Femur (tissue), 1 donor: ENCODE measurements at places on chromosomes 12 and 14.

DNA sequence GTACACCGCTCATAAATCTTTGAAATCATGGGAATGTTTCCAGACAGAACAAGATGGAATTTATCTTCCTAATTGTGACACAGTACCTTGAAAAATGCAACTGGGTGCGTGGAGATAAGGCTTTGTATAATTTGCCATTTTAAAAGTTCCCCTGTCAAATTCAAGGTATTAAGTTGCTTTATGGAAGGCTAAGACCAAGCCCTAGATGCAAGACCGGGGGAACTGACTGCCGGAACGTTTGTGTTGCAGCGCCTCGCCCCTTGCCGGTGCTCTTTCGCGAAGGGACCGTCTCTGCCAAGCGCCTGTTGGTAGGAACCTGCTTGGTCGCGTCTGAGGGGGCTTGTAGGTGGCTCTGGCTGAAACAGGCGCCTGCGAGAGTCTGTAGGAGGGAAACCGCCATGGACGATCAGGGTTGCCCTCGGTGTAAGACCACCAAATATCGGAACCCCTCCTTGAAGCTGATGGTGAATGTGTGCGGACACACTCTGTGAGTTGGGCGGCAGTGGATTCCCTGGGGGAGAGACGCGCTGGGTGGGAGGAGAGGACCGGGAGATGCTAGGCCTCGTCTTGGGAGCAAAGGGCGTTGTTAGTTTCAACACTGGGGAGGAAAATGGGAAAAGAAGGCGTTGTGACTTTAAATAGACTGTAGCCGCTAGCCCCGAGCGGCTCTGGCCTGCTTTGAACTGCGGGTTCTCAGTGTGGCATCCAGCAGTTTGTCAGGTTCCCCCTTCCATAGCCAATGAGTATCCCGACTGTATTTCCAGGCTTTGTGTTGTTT is at the start of gene MNAT1:
Gene MNAT1, plus strand, starts transcription at position 297 of the 778 bp plus-strand sequence. Its CDS starts 102 bp downstream, at position 399.
- peak; percentile 89 for DNase-seq

- no peak for DNase-seq
Measured at GRCh38 chr14:64035143-64035542, 182.3 kb downstream of the SYNE2 start.

DNA sequence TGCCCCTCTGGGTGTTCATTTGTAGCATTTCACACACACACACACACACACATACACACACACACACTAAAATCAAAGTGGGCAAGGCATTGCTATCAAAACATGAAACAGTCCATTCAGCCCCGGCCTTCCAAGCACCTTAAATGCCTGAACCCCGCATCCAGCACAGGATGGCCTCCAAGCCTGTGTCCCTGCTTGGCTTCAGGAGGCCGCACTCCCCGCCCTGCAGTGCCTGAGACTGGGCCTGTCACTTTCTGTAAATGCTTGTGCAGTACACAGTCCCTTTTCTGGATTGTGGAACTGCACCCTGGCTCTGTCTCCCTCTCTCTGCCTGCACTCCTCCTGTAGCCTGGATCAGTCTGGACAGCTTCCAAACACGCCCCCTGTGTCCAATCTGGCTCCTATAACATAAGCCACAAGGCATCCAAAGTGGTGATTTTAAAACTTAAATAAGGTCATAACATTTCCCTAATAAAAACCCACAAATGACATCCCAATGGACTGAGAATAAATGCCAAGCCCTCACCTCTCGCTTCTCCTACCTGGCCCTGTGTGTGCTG is 972.2 kb upstream of the TMEM132C start:
- DNase-seq, result no peak

DNA sequence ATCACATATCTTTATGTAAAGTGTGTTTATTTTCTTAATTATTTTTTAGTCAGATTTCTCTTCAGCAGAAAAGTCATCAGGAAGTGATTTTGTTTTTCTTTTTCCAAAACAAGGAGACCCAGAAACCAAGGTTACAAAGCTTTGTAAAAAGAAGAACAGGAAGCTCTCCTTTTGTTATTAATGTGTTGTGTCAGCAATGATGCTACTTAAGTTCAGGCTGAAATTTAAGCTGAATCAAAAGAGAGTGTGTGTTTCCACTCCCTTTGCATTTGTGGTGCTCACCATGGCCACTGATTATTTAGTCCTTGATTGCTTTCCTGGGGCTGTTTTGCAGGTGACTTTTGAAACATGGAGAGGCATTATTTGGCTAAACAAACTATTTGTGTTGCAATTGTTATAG is 155.3 kb upstream of the ATP2B1 start:
- no peak for DNase-seq

- no peak for DNase-seq
Measured at GRCh38 chr14:56313789-56314188, 195.6 kb downstream of the PELI2 start.

DNA sequence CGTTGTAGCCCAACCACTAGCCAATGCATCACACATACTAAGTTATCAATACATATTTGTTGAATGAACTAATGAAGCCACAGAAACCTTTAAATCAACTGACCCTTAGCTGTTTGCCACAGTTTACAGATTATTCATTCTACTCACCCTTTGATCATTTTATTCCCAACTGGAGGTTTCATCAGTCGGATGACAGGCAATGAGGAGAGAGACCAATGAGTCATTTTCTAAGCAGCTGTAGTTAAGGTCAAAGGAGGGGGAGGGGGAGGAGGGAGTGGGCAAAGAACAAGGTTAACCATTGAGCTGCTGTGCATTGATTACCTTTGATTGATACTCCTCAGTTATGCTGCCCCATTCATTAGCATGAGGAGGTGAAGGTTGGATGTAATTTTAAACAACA is 469.5 kb downstream of the VRK1 start:
- DNase-seq, result no peak

- no peak for DNase-seq
Measured at GRCh38 chr14:102771144-102771543, 6.1 kb upstream of the TRAF3 start.

- DNase-seq, result no peak
Measured at GRCh38 chr12:126960709-126961108, 1306.3 kb upstream of the TMEM132C start.

DNA sequence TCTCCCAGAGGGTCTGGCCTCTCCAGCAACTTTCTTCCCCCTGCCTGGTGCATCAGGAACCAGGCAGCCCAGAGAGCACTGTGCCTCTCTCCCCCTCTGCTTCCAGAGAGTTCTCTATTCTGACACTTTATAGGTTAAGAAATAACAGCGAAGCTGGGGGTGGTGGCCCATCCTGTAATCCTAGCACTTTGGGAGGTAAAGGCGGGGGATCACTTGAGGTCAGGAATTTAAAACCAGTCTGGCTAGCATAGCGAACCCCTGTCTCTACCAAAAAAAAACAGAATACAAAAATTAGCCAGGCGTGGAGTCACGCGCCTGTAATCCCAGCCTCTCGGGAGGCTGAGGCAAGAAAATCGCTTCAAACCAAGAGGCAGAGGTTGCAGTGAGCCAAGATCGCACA is 58.3 kb downstream of the ESRRB start:
- DNase-seq, result no peak

DNA sequence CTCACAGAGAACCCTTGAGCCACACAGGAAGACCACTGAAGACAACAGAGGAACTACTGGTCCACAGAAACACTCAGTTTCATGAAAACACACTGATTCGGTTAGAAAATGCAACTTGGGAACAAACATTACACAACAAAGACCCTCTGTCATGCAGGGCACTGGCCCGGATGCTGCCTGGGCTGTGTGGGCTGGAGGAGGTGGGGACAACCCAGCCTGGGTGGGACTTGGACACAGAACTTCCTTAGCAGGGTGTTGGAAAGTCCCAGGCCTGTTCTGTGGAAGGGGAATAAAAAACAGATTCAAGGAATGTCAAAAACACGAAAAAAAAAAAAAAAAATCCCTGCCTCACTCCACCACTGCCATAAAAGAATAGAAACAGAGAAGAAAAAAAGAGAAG is 181.0 kb downstream of the MON2 start:
- no peak for DNase-seq

DNA sequence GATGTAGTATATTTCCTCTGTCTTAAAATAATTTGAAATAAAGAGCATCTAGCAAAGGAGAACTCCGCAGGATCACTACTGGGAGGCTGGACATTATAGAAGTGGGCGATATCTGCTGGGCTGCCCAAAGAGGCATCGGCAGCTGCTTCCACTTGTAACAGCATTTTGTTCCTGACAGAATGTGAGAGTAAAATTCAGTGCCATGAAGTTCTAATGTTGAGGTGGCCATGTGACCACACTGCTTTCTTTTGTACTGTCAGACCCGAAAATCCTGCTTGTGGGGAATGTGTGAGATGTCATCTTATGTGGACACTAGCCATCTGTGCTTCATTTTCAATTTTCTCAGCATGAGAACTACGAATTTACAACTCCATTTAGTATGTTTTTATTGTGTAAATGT is 151.9 kb downstream of the ACSS3 start:
- DNase-seq, result no peak

DNA sequence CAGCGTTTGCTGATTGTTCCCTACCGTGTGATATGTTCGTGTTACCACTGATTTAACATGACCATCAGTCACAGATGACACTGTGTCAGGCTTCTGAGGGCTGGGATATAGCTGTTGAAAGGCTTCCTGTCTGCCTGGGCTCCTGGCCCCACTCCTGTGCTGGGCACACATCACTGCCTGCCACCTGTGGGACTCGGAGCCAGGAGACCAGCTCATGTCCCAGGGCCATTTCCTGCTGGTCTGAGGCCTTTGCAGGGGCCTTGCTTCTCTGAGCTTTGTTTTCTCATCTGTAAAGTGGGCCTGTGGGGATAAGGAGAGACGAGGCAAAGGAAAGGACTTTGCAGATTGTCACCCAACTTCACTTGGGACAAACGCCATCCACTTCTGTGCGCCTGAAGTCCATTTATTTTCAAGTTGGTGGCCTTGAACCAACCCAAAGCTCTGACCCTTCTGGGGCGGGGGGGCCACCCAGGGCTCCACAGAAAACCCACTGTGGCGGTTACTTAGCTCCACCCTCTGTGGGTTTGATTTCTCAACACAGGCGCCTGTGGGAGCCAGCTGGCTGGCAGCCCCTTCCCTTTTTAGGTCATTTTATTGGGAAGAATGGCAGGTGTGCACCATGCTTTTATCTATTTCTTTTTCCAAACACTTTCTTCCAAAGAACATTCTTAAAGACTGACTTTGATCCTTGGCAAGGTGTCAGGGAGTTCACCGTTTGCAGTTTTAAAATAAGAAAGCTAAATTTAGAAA is 54.1 kb downstream of the BEGAIN start:
- peak; percentile 41 for DNase-seq

DNA sequence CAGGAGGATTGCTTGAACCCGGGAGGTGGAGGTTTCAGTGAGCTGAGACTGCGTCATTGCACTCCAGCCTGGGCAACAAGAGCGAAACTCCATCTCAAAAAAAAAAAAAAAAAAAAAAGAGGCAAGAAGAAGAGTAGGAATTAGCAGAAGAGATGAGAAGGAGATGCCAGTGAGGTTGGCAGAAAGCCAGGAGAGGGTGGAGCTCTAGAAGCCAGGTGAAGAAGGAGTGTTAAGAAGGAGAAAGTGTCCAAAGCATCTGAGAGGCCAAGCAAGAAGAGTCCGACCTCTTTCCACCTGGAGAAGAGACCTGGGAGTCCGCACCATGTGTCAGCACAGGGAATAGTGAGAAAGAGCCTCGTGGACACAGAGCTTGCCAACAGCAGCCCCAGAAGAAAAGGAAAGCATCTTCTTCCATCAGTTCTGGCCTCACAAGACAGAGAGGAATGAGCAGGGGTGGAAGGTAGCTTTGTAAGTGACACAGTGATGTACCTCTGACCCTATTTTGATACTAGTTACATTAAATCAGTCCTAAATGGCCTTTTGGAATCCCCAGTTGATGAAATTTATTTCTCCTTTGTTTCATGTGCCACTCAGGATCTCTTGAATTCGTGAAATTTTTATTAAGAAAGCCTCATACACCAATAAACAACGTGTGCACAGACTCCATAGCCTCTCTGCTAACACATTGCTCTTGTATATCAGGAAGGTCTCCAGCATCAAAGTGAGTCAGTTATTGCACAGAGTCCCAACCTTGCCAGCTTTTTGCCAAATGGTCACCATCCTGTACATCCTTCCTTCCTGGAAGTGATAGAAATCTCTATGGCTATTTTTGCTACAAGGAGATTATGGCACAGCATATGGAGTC is 70.6 kb downstream of the SAMD4A start:
- DNase-seq, result no peak

GRCh38 chr12:9869307-9870161 is at the start of gene CLEC2B:
Gene CLEC2B, minus strand, starts transcription at chr12:9869354.
- no peak for DNase-seq

DNA sequence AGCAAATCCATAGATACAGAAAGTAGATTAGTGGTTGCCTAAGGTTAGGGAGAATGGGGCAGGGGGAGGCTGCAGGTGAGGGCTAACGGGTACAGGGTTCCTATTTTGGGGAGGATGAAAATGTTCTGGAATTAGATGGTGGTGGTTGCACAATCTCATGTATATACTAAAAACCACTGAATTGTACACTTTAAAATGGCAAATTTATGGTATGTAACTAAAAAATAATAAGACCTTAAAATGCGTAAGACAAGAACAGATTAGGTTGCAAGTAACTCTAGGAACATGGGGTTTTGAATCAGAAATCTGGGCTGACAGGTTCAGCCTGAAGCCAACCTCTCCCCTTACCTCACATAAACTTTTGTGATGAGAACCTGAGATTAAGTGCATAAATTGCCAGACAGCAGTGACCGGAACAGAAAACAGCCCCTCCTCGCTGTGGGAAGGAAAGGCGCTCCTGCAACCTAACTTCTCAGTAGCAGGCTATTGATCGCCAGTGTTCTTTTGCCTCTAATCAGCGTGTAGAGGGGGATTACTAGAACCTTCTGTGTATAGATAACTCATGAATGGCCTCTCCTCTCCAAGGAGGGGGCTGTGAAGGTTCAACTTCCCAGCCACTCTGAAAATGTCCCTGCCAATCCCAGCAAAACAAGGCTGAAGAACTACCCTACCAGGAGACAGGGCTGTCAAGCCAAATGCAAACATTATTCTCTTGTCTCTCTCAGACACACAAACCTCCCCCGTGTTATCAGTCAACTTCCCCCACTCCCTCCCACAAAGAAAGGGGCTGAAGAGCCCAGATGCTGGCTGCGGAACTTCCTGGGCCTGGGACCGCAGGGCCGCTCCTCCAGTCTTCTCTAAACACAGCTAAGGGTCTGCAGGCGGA is 1.9 kb downstream of the SSH1 start:
- no peak for DNase-seq

GRCh38 chr14:91369628-91370445 is 47.8 kb downstream of the CCDC88C start:
- DNase-seq, result no peak

- no peak for DNase-seq
Measured at GRCh38 chr14:34164162-34164864, 213.4 kb upstream of the EGLN3 start.

GRCh38 chr12:47549258-47549657 is 156.6 kb downstream of the RPAP3 start:
- DNase-seq, result no peak

- no peak for DNase-seq
Measured at GRCh38 chr14:95391331-95391730, 71.6 kb upstream of the CLMN start.

- no peak for DNase-seq
Measured at GRCh38 chr14:24837280-24838046, 203.5 kb upstream of the GZMB start.

GRCh38 chr14:91681893-91682563 is 49.9 kb downstream of the CATSPERB start:
- DNase-seq, result no peak

DNA sequence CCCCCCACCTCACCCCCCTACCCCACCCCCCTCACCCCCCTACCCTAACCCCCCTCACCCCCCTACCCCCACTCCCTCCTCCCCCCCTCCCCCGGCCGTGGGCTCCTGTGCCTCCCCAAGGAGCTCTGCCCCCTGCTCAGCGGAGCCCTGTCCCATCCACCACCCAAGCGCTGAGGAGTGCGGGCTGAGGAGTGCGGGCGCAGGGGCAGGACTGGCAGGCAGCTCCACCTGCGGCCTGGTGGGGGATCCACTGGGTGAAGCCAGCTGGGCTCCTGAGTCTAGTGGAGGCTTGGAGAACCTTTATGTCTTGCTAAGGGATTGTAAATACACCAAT is 2.3 kb upstream of the JPH4 start:
- DNase-seq, result no peak
